Muscle of leg (tissue), 16 donors: ENCODE measurements at places on chromosomes 16 and 17. TPM values are rescaled to one million over a fixed set of nuclear protein-coding genes. Genes with fewer than 3 reads are reported as not detected.

The TMED6 gene
- 0.22 TPM for total RNA-seq

The OR1F1 gene
- not detected for total RNA-seq

The C16orf46 gene
- 0.27 TPM for total RNA-seq

The KREMEN2 gene
- 5.6 TPM for total RNA-seq

The UTS2R gene
- total RNA-seq: 2.2 TPM

The CDYL2 gene
- total RNA-seq: 2.7 TPM

The AHSP gene
- 19.2 TPM for total RNA-seq

The RTN4RL1 gene
- 1.8 TPM for total RNA-seq

The DNAH9 gene
- total RNA-seq: 0.18 TPM

The ESRP2 gene
- 0.09 TPM for total RNA-seq

The HSF5 gene
- 0.13 TPM for total RNA-seq
